Lung microvascular endothelial cell (primary cell): ENCODE measurements at places on chromosomes 13 and 19.

GRCh38 chr19:47755762-47756626, 10.6 kb downstream of the NOP53 start:
- DNase-seq = no peak

DNA sequence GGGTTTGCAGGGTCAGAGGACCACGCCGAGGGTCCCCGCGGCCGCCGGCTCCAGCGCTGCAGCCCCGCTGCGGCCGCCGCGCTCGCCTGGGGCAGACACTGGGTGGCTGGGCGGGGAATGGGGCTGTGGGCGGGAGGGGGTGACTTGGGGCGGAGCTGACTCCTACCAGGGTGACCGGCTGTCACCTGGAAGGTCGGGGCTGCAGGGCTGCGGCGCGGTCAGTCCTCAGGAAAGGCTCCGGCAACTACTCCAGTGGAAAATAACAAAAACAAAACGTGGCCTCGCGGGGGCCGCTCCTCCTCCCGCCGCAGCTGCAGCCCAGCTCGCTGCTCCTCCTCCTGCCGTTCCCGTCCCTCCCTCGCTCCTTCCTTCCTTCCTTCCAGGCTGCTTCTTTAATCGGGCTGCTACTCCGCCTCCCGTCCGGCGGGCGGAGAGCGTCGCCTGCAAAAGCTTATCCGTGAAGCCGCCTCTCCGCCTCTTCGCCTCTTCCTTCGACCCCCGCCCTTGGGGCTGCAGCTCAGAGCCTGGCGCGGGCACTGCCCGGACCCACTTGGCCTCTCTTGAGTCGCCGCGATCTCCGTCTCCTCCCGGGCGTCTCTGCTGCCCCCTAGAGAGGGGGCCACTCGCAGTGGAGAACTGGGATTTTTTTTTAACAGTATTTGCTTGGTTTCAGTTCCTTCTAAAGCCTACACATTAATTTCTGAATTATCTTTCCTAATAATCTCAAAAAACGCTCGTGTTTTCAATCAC, at the start of gene TBC1D4:
TBC1D4 (minus strand) TSS at position 100 of the 750 bp plus-strand sequence. CDS start 402 bp downstream, outside the sequence.
- DNase-seq = peak; percentile 75

- DNase-seq = no peak
These were observed 3.9 kb upstream of the RCBTB2 start for GRCh38 chr13:48536621-48537250.

DNA sequence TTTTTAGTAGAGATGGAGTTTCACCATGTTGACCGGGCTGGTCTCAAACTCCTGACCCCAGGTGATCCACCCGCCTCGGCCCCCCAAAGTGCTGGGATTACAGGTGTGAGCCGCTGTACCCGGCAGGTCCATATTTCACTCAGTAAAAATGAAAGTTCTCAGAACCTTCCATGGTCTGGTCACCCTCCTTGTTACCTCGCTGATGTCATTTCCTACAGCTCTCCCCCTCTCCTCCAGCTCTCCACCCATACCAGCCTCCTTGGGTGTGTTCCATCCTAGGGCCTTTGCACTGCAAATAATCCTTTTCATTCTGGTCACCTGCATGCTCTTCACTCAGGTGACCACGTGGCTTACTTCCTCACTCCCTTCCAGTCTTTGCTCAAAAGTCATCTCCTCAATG, 78.2 kb upstream of the TNFSF11 start:
- DNase-seq = no peak

- no peak for DNase-seq
These were observed 1367.5 kb upstream of the PCDH9 start for GRCh38 chr13:68597641-68598040.

GRCh38 chr19:1739960-1740629, 13.2 kb upstream of the ONECUT3 start:
- DNase-seq = no peak

DNA sequence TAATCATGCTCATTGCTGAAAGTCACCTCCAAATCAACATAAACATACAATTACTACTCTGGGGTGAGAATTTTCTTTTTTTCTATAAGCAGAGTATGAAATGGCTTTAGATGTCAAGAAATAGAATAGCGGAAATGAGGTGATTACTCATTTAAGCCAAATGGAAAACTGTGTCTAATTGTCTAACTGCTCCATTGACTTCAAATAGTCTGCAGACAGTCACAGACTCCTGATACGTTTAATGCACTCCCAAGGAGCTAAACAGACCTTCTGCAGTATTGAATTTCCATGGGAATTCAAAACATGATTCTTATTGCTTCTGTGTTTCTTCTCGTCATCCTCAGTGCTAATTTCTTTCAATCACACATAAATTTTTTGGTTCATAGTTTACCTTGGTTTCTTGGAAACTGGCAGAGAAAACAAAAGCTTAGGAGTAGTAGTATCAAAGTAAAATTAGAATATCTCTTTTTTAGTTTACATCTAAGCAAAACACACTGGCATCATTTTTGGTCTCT, 865.2 kb upstream of the SLC10A2 start:
- no peak for DNase-seq

DNA sequence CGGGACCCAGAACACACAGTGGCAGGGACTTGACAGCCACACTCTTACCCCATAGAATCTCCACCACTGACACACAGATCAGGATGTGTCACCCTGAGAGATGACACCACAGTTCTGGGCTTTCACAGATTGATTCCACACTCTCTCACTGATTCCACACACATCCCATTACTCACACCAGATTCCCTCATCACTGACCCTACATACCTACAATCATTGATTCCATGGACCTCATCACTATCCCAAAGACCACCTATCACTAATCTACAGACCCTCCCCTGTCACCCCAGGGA, 57.6 kb upstream of the ZNF527 start:
- no peak for DNase-seq

DNA sequence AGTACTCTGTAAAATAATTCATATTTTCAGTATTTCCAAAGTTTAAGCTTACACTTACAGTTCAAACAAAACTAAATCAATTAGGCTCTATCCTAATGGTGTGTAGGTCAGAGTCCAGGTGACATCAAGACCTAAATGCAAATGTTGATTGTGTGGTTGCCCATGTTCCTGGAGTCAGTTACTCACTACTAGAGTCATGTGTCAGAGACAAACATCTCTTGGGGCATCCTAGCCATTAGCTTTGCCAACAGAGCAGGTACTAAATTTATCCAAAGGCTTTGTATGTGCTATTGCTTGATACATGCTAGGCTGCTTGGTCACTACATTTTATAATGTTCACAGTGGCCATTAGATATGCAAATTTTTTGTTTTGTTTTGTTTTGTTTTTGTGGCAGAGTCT, 11.7 kb downstream of the SPRY2 start:
- DNase-seq = no peak

- no peak for DNase-seq
These were observed 572.5 kb downstream of the OLFM4 start for GRCh38 chr13:53601113-53601512.

- DNase-seq = peak; percentile 50
These were observed 2.0 kb downstream of the KLF2 start for GRCh38 chr19:16326401-16327168.

GRCh38 chr13:73449252-73449651, 390.4 kb downstream of the KLF5 start:
- no peak for DNase-seq

GRCh38 chr13:100515410-100515800, 73.2 kb downstream of the GGACT start:
- DNase-seq = no peak

DNA sequence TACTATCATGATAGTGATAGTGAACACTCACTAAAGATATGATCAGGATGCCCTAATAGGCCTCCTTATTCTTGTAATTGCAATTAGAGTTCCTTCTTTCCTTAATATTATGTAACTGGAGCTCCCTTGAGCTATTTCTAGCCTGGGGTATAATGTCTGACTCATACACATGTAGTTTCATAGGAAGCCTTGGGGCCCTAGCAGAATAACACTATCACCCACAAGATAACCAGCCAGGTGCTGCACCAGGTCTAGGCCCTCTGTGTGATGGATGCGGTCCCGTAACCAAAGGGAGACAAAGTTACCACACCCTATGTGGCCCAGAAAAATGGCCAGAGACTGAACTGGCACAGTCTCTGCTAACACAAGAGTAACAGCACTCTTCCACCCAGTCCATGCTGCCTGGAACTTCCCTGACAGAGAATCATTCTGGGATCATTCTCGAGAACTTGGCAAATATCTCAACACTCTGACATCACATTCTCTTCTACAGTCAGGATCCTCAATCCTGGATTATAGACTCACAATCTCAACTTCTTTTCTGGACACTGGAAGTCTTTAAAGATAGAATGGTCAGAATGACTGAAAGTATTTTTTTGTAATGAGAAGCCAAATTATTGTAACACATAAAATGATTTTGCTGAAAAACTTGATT, 32.6 kb upstream of the IGFL4 start:
- DNase-seq = no peak

DNA sequence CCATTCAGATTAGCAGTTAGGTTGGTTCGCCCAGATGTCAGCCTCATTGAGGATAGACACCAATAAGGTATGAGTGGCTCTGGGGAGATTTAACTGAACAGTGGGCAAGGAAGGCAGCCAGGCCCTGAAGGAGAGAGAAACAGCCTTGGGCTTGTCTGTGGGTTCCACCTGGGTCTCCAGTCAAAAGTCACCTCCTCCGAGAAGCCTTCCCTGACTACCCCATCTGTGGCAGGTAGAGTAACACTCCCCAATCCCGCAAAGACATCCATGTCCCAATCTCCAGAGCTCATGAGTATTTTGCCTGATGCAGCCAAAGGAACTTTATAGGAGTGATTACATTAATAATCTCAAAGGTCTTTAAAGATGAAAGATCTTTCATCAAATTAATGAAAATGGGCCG, 8.0 kb upstream of the YJU2 start:
- no peak for DNase-seq

- DNase-seq = no peak
These were observed 17.5 kb upstream of the SIGLEC14 start for GRCh38 chr19:51664131-51664530.

DNA sequence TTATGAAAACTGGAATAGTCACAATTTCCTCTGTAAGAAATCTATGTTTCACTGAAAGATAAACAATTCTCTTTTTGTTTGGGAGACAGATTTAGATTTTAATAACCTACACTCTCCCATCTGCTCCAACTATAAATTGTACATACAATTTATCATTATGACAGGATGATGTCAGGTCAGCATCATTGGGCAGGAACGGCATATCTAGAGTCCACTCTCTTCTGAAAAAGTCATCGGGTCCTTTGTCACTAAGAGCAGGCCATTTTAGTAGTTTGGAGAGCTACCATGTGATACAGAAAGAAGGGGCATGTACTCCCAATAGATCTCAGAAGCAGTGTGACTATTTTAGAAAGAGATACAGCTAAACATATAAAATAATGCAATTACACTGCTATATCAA, 180.8 kb upstream of the ARGLU1 start:
- DNase-seq = no peak

DNA sequence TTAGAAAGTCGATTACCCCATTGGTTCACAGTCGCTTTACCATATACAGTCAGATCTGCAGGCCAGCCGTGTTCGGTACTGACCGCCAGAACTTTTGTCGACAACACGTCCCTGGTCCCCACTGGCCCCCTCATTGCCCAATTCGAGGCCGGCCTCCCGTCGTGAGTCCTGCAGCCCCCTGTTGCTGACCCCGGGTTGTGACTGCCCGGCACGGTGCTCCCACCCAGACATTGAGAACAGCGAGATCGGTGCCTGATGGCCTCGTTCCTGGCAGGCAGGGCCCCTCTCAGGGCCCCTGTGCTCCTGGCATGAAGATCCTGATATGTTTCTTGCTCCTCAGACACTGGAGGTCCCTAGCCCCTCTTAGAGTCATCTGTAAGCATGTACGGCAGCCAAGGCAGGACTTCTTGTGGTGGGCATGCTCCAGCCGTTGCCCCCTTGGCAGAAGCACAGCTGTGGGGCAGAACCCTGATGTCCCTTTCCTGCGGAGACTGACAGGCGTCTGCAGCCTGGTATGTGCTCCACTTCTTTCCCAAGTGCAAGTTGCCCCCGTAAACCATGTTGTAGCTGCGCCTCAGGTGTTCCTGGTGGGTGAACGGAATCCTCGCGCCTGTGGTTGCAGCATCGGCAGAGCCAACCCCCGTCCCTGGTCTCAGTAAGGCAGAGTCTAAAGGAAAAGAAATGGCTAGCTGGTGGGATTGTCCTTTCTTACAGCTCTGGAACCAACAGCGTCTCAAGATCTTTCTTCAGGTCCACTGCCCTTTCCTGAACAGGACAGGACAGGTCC, 123.2 kb upstream of the SPACA7 start:
- DNase-seq = no peak

DNA sequence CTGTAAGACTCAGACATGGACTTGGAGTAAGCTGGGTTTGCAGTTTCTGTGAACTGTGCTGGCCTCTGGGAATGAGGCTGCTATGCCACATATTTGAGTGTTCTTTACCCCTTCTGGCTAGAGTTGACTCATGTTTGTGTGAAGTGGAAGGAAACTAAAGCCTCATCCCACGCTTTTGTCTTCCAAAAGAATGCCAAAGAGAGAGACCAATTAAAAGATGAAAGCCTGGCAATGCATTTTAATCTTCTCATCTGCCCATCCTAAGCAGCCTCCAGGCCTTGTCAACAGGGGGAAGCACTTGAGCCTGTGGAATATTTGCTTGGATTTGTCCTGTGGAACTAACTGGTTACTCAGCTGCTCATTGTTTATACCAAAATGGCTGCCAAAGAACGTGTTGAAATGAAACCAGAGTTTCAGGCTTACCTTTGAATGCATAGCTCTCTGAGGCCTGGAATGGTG, 49.1 kb downstream of the LMO7 start:
- peak; percentile 50 for DNase-seq

DNA sequence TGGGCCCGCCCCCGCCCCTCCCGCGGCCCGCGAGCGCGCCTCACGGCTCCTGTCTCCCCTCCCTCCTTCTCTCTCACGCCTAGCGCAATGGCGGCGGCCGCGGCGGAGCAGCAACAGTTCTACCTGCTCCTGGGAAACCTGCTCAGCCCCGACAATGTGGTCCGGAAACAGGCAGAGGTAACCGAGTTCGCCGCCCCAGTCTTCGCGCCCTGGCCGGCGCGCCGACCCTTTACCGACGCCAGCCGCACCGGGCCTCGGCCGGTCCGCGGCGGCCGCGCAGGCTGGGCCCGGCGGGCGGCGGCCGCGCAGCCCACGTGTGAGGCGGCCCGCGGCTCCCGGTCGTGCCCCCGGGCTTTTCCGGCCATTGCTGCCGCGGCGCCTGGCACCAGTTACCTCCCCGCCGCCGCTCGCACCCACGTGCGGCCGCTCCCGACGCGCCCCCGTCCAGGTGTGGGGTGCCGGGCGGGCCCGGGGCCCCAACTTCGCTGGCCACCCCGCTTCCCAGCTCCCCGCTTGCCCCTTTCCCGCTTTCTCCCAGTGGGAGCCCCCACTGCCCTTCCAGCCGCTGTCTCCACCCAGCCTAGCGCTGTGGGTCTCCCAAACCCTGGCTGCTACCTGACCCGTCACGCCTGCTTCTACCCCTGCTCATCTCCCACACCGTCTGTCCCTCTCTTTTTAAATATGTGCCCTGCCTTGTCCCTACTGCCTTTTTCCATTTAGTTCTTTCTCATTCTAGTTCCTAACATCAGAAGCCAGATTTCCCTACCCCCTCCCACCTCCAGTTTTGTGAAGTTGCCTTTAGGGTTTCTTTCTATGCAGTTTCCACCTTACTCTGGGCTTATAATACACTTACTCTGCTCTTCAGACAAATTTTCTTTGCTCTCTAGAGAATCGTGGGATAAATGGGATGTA, 23.4 kb downstream of the IPO5 start:
- DNase-seq = peak; percentile 43
